HFFc6 (cell line): ENCODE measurements at places on chromosomes 5 and 9. TPM values are rescaled to one million over a fixed set of nuclear protein-coding genes. Genes with fewer than 3 reads are reported as not detected.

The CDH10 gene
- total RNA-seq, result 0.11 and 0.44 TPM in 2 replicates

The HTR4 gene
- total RNA-seq, result not detected in 3 replicates

The PLPP7 gene
- total RNA-seq, result 1.6 to 11.0 TPM (median 8.9 TPM) in 3 replicates

The TRIP13 gene
- 16.7 and 36.6 TPM in 2 replicates for total RNA-seq

The FST gene
- total RNA-seq, result 13.0 to 88.0 TPM (median 15.5 TPM) in 3 replicates

The TOPORS gene
- total RNA-seq, result 15.2 to 17.4 TPM (median 17.2 TPM) in 3 replicates

The FOXD4L4 gene
- total RNA-seq, result 0.09 TPM in 1 of 3 replicates, not detected in the others

DNA sequence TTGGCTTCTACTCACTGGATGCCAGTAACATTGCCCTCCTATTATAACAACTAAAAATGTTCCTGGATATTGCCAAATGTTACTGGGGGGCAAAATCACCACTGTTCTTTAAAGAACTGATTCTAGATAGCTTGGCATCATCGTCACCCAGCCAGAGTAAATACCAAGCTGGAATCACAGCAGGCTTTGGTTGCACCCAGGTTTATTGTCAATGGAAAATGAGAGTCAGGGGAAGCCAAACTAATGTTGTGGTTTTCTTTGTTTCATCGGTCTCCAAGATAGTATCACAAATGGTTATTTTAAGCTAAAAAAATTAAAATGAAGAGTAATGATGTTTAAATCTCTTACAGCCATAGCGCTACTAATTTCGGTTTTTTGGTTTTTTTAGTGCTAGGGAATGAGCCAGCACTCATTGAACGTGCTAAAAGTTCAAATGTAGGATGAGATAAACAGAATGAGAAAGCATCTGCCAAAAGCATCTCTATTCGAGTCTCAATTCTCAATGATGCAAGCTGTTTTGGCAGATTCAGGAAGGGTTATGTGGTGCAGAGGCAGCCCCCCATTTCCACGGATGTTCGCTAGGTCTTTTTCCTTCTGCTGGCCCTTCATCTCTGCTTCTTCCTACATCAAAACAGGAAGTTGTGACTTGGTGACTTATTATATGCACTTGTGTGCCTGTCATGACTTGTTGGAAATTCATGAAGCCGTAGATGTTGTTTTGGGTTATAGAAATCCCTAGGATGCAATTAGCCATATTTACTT lies 558.0 kb downstream of the EBF1 start:
- DNase-seq, result no peak

GRCh38 chr5:102937894-102938293 lies 182.0 kb downstream of the GIN1 start:
- peak; percentile 8 for DNase-seq

DNA sequence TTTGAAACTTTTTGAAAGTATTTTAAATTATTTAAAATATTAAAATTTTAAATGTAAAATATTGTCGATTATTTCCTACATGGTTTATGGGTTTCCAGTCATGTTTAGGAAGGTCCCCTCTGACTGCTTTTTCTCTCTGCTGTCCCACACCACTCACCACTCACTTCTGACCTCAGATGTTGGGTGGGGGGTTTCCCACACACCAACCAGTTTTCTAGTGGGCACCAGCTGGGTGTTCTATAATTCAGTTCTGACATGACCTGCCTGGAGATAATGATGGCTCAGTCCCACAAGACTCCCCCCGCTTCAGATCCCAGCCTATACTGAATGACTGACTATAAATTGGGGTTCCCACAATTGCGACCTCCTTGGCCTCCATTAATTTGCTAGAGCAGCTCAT lies 310.4 kb downstream of the GADD45G start:
- DNase-seq, result no peak

- DNase-seq, result no peak
Observed at GRCh38 chr9:75051285-75051684, 23.2 kb upstream of the CARNMT1 start.

DNA sequence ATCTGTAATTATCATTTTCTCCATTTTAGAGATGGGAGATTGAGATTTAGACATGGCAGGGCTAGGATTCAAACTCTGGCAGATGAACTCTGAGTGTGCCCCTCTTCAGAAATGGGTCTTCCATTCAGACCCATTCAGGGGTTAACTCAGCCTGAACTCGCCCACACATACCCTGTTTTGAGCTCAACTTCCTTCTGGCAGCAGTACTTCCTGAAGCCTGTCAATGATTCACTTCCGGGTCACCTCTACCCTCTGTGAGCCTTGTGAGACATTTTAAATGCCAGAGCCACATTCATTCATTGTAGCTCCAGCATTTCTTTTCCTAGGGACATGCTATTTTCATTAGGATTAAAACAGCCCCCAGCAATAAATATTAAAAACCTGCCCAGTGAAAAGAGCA lies 209.3 kb upstream of the SLC24A2 start:
- peak; percentile 8 for DNase-seq

- peak; percentile 18 for DNase-seq
Observed at GRCh38 chr5:76715736-76716455, at the start of gene F2R. Gene F2R (plus strand): TSS chr5:76716126. CDS start chr5:76716308, 182 bp downstream.

DNA sequence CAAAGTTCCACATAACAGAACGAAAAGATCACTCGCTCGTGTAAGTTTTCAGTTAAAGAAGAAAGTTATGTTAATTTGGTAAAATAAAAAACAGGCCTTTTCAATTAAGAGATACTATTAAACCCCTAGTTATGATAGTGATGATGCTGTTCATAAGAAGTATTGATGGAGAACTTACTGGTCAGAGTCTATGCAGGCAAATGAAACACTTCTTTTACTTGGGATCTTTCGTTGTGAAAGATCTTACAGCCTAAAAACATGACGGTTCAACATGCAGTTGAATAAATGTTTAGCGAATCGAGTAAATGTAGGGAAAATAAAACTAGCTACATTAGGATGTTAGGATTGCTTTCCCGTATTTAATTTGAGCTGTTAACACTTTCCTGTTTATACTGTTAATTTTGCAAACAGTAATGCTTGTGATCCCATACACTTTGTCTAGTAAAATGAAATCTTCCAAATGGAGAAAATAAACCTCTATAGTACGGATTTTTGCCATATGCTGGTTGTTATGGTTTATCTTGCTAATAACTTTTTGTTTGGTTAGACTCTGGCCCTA lies 2.0 kb downstream of the RHOBTB3 start:
- DNase-seq, result no peak

DNA sequence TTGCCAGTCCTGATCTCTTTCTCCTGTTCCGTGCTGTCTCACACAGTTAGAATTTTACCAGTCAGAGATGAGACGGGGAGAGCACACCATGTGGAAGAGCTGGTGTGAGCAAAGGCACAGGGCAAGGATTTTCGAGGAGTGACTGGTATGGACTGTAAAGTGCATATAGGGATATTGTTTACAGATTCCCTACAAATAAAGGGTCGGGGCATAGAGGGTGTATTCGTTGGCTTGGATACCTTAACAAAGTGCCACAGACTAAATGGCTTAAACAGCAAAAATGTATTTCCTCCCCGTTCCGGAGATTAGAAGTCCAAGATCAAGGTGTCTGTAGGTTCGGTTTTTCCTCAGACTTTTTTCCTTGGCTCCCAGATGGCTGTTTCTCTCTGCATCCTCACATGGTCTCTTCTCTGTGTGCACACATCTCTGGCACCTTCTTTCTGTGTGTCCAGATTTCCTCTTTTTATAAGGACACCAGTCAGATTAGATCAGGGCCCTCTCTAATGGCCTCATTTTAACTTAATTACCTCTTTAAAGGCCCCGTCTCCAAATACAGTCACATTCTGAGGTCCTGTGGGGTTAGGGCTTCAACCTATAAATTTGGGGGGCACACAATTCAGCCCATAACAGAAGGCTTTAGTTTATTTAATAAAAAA lies 23.4 kb downstream of the CYFIP2 start:
- no peak for DNase-seq

GRCh38 chr9:136942881-136943230 lies 1.7 kb downstream of the FBXW5 start:
- DNase-seq, result no peak

DNA sequence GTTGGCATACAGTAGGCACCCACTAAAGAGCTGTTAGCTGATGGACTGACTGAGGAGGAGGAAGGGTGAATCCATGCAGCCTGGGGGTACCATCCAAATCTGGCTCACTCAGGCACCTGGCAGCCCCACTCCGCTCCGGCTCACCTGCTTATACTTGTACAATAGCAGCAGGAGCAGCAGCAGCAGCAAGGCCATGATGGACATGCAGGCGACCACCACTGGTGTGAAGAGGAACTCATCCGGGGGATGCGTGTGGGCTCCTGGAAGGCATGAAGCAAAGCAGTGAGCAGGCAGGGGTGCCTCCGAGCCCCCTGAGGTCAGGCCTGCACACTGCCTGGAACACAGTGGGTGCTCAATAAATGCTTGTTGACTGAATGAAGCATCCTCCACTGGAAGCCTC lies 18.3 kb downstream of the CSF1R start:
- no peak for DNase-seq

DNA sequence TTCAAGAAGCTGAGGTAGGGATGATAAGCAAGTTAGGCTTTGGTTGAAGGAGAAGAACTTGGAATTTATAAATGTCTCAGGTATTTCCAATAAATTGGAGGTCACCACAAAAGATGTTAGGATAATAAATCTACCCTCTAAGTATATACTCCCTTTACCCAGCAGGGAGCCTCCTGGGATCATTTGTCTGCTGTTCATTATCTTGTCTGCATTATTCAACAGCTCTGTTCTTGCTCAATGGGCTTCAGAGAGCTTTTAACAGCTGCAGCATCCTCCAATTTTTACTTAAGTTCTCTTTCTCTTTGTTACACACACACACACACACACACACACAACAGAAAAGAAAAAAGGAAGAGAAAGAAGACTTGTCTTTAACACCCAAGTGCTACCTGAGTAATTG lies 51.7 kb upstream of the VPS13A start:
- DNase-seq, result no peak
